ENCODE measurements at places on chromosomes 5 and 9.

DNA sequence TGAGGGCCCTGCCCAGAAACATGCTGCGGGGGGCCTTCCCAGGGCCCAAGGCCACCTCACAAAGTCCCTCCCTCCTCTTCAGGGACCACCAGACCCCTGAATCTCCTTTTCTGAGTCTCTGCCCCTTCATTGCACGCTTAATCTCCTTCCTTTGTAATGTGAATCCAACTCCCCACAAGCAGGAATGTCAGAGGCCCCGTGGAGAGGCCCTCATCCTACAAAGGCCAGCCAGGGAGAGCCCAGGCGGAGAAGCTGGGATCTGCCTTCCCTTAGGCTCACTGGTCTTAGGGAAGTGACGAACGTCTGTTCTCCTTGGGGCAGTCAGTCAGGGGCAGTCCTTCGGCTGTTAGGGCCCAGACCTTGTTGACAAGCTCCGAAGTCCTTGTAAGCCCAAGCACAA is 2.3 kb downstream of the SMIM33 start:
- H3K27me3 ChIP-seq = no peaks in the 10 kb centered on the region
- peaks cover 2% of the 10 kb centered on the region for H3K4me1 ChIP-seq
- no peak for DNase-seq
- no peaks in the 10 kb centered on the region for H3K36me3 ChIP-seq
- no peak overlapping the region for H3K4me3 ChIP-seq

DNA sequence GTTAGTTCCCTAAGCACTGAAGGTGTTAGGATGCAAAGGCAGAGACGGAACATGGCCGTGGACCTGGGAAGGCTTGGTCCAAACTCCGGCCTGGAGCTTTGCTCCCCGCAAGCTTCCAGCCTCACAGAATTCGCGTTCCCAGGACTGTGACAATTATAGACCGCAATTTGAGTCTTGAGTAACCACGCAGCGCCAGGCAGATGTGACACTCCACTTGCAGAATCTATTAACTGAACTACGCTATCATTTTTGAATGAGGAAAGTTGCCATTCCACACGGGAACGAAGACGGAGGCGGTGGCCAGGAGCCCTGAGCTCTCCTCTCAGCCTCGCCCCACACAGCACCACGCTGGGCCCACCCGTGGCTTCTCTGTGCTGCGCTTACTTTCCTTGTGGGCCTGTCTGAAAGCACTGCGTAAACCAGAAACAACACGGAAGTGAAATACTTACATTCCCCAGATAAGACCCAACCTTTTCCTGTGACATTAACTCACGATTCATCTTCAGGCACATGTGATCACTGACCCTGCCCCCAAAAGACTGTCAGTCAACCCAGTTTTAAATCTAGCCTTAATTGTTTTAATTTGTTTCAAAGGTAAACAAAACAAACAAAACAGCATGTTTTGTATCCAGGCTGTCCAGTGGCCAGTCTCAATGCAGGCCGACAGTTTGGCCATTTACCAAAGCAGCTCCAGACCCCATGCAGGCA is 16.1 kb upstream of the COL5A1 start:
- H3K27ac ChIP-seq = no peak overlapping the region
- H3K27me3 ChIP-seq = peaks cover 7% of the 10 kb centered on the region
- no peaks in the 10 kb centered on the region for H3K36me3 ChIP-seq
- no peaks in the 10 kb centered on the region for H3K4me1 ChIP-seq
- H3K4me3 ChIP-seq = no peak overlapping the region

DNA sequence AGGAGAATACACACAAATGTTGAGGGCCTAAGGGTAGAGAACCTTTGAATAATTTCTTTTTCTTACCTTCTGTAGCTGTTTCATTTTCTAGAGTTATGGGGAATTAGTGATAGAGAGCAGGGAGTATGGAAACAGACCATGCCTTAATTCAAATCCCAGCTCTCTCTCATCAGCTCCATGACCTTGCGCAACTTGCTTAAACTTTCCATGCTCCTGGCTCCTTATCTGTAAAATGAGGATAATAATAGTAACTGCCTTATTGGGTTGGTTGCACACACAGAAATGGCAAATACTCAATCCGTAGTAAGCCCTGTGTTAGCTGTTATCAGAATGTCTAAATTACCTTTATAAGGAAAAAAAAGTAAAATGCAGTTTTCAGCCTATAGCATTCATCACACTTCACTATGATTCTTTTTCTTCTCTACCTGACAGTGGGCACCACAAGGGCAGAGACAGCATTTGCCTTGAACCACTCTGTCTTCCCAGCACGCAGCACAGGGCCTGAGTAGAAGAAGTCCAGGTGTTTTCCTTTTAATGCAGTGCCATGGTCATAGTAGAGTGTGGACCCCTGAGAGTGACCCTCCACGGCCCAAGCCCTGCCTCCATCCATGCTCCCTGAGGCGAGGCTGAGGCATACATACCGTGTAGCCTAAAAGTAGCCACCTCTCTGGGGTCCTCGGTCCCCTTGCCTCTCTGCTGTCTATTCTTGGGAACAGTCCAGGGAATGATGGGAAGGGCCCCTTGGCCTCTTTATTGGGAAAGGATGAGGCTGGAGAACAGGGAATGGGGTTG is 17.4 kb downstream of the C5orf15 start:
- no peak for DNase-seq
- peaks cover 31% of the 10 kb centered on the region for H3K4me1 ChIP-seq
- peaks cover 22% of the 10 kb centered on the region for H3K36me3 ChIP-seq

- no peak for DNase-seq
- no peaks in the 10 kb centered on the region for H3K4me1 ChIP-seq
- no peak overlapping the region for H3K4me3 ChIP-seq
- no peak overlapping the region for H3K27ac ChIP-seq
- no peaks in the 10 kb centered on the region for H3K27me3 ChIP-seq
- no peaks in the 10 kb centered on the region for H3K36me3 ChIP-seq
These were observed 30.1 kb upstream of the ZNF782 start for GRCh38 chr9:96884443-96884842.

- no peaks in the 10 kb centered on the region for H3K36me3 ChIP-seq
- peaks cover 70% of the 10 kb centered on the region for H3K4me1 ChIP-seq
- H3K27ac ChIP-seq = peak overlapping the region; percentile 97
- H3K27me3 ChIP-seq = no peaks in the 10 kb centered on the region
- peak overlapping the region; percentile 97 for H3K4me3 ChIP-seq
These were observed 3.1 kb downstream of the CXXC5 start for GRCh38 chr5:139651043-139651834.

GRCh38 chr9:18111146-18111545 is 362.8 kb upstream of the ADAMTSL1 start:
- DNase-seq = no peak
- no peak overlapping the region for H3K27ac ChIP-seq
- no peaks in the 10 kb centered on the region for H3K27me3 ChIP-seq

GRCh38 chr9:134435550-134436378 is 109.5 kb downstream of the RXRA start:
- H3K4me3 ChIP-seq = no peak overlapping the region
- peaks cover 4% of the 10 kb centered on the region for H3K36me3 ChIP-seq
- H3K27me3 ChIP-seq = no peaks in the 10 kb centered on the region
- peak overlapping the region; percentile 65 for H3K27ac ChIP-seq

DNA sequence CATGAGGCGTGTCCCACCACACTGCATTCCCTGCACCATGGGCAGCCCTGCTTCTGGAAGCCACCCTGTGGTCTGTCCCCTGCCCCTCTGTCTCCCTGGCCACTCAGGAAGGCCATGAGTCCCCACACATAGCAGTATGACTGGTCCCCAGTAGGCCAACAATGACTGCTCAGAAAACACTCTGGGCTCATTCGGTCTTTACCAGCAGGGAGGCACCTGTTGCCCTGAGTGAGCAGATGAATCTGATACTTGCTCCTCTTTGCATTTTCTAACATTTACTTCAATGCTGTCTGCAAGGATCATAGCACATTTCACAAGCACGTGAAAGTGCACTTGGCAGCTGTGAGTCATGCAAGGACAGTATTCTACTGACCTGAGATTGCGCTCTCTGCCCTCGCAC is 365.4 kb upstream of the IRX1 start:
- no peak overlapping the region for H3K4me3 ChIP-seq
- no peaks in the 10 kb centered on the region for H3K4me1 ChIP-seq
- DNase-seq = no peak
- no peaks in the 10 kb centered on the region for H3K27me3 ChIP-seq

- H3K27ac ChIP-seq = no peak overlapping the region
- H3K4me3 ChIP-seq = no peak overlapping the region
- H3K36me3 ChIP-seq = no peaks in the 10 kb centered on the region
- H3K27me3 ChIP-seq = no peaks in the 10 kb centered on the region
- DNase-seq = no peak
These were observed 30.6 kb upstream of the MVB12B start for GRCh38 chr9:126295936-126296600.

- peak overlapping the region; percentile 0 for H3K27ac ChIP-seq
- DNase-seq = no peak
- no peaks in the 10 kb centered on the region for H3K27me3 ChIP-seq
- peaks cover 4% of the 10 kb centered on the region for H3K4me1 ChIP-seq
- no peaks in the 10 kb centered on the region for H3K36me3 ChIP-seq
- H3K4me3 ChIP-seq = no peak overlapping the region
These were observed 113.7 kb downstream of the TRIO start for GRCh38 chr5:14256756-14257393.

DNA sequence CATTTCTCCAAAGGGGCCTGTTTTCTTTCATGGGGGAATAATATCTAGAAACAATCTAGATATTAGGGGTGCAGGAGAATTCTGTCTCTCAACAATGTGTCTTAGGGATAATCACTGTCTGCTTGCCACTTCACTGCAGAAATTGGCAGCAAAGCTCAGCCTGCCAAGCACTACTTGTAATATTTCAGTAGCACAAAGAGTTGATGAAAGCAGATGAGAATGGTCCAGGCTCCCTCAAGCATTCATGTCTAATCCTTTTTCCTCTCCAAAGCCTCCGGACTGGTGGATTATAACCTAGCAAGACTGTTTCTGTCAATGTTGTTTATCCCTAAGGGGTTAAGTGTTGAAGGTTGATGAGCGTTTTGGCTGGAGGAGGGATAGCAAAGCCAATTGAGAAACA is 13.3 kb upstream of the MPDZ start:
- H3K36me3 ChIP-seq = no peaks in the 10 kb centered on the region
- no peak overlapping the region for H3K4me3 ChIP-seq
- no peak overlapping the region for H3K27ac ChIP-seq
- H3K27me3 ChIP-seq = no peaks in the 10 kb centered on the region

GRCh38 chr5:103111468-103111867 is 8.5 kb downstream of the GIN1 start:
- H3K27ac ChIP-seq = no peak overlapping the region
- H3K36me3 ChIP-seq = peaks cover 12% of the 10 kb centered on the region
- no peak for DNase-seq
- no peaks in the 10 kb centered on the region for H3K4me1 ChIP-seq
- H3K27me3 ChIP-seq = no peaks in the 10 kb centered on the region
- H3K4me3 ChIP-seq = no peak overlapping the region

GRCh38 chr5:151694035-151694485 is 7.3 kb upstream of the SPARC start:
- peaks cover 13% of the 10 kb centered on the region for H3K4me1 ChIP-seq
- no peak overlapping the region for H3K27ac ChIP-seq
- H3K4me3 ChIP-seq = no peak overlapping the region
- no peaks in the 10 kb centered on the region for H3K36me3 ChIP-seq

GRCh38 chr9:23606107-23606506 is 219.9 kb downstream of the ELAVL2 start:
- no peaks in the 10 kb centered on the region for H3K36me3 ChIP-seq
- H3K4me3 ChIP-seq = no peak overlapping the region

DNA sequence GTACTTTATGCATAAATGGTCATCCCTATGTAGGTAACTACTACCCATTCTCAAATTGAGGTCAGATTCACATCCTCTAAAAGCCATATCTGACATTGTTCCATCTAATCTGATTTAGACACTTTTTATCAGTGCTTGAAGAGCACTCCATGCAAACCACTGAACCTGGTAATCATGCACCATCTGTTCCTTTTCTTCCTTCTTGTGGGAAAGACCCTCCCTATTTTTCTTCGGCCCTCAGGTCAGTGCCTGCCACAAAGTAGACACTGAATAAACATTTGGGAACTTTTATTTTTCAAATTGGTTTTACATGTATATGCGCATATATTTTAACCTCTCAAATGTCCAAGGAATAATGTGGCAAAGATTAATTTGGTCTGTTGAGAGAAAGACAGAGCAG is 26.0 kb upstream of the PDE4D start:
- no peaks in the 10 kb centered on the region for H3K36me3 ChIP-seq
- no peaks in the 10 kb centered on the region for H3K27me3 ChIP-seq
- no peak for DNase-seq
- H3K4me3 ChIP-seq = no peak overlapping the region
- no peak overlapping the region for H3K27ac ChIP-seq
- H3K4me1 ChIP-seq = no peaks in the 10 kb centered on the region

DNA sequence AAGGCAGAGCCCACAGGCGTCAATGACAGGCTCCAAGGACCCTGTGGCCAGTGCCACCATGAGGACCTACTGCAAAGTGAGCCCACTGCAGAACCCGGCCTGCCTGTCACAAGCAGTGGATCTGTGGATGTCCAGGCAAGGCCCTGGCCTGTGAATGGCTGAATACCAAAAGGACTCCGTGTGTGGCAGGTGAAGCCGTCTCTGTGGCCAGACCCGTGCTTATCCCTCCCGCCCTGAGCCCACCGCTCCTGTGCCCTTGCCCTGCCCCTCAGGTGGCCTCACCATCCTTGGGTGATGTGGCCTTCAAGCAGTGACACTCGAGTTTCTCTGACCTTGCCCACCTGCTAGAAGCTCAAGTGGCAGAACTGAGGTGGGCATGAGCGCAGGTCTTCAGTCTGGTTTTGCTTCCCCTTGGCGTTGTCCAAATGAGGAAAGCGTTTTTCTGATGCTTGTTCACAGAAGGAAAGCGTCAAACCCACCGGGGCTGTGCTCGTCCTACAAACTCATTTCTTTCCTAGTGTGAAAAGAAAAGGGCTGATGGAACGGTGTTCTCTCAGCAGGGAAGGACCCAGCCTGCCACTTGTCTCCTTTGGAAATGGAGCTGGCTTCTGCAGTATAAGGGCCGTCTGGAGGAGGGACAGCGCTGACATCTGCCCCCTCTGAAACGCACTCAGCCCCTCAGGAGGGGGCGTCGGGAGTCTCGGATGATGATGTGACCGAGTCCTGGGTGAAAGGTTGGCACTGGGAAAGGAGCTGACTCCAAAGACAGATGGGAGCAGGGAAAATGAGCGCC is 377.7 kb upstream of the IRX4 start:
- H3K36me3 ChIP-seq = no peaks in the 10 kb centered on the region
- DNase-seq = no peak
- no peak overlapping the region for H3K27ac ChIP-seq
- no peaks in the 10 kb centered on the region for H3K4me1 ChIP-seq
- peaks cover 4% of the 10 kb centered on the region for H3K27me3 ChIP-seq
- H3K4me3 ChIP-seq = no peak overlapping the region

Data from heart right ventricle (tissue), 16 donors.